Mesenchymal stem cell (in vitro differentiated cells and primary cell): ENCODE measurements at places on chromosomes 16 and 17.
A peak's percentile ranks its signal among the peaks of the same experiment; 100 is the strongest.

GRCh38 chr17:1096215-1096614 lies 83.6 kb downstream of the ABR start:
- DNase-seq: no peak

DNA sequence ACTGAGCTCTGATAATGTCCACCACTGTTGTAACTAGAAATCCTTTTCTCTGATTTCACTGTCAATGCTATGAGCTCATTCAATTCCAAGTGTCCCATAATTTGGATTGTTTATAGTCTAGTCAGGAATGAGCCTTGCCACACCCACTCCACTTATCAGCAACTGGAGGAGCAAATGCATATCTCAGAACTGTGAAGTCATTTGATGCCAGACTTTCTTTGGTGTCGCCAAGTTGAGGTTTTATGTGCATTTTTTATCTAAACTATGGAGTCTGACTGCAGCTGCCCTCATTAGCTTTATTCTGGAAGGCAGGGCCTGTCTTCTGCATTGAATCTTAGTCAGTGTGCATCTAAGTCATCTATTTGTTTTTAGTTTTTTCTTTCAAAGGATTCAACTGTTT lies 361.3 kb downstream of the PMP22 start:
- DNase-seq: peak; percentile 35

DNA sequence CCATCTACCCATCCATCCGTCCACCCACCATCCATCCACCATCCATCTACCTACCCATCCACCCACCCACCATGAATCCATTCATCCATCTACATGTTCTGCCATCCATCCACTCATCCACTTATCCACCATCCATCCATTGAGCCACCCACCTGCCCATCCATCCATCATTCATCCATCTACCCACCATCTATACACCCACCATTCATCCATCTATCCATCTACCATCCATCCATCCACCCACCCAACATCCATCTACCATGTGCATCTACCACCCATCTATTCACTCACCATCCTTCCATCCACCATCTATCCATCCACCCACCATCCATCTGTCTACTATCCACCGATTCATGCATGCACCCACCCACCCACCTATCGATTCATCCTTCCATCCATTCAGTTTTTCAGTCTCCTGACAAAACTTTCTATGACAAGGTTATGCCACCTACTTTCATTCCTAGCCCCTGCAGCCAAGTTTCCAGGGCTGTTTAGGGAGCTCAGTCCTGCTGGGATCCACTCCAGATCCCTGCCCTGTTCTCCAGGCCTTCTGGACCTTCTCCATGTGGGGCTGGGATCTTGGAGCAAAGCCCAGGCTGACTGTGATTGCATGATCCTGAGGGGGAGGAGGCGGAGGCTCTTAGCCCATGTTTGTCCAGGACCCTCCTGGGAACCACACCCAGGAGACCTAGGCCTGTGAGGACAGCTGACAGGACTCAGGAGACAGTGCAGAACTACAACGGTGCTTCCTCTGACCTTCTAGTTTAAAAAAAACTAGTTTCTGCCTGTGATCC lies 27.4 kb downstream of the BCO1 start:
- no peak for DNase-seq

DNA sequence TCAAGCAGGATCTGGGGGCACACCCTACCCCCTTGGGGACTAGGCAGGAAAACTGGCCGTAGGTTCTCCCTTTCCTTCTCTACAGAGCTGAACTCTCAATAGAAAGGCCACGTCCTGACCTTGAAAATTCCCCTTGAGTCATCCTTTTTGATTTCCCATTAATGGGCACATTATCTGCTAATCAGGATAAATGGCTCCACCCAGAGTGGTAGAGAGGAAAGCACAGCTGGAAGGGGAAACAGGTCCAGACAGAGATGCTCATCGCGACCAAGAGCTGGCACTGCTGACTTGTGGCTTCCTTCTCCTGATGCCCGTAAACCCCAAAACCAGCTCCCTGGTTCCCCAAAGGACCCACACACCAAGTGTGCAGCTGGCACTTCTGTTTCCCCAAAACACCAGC lies 206.5 kb upstream of the CDH5 start:
- peak; percentile 24 for DNase-seq

- peak; percentile 49 for DNase-seq
Observed at GRCh38 chr16:85098565-85098964, 13.7 kb downstream of the CIBAR2 start.

DNA sequence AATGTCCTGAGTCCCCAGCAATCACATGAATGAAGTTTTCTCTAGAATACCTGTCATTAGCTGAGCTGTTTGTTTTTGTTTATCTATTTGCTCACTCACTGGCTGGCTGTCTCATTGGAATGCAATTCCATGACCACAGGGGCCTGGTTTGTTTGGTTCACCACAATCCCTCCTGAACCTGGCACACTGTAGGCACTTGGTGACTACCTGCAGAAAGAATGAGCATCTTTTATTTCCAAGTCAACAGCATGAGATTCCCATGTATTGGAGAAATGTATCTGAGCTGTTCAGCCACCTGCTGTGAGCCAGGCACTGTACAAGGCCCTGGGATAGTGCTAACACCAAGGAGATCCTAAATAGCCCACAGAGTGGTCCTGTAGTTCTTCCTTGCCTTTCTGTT lies 345.1 kb downstream of the XYLT1 start:
- DNase-seq: no peak

DNA sequence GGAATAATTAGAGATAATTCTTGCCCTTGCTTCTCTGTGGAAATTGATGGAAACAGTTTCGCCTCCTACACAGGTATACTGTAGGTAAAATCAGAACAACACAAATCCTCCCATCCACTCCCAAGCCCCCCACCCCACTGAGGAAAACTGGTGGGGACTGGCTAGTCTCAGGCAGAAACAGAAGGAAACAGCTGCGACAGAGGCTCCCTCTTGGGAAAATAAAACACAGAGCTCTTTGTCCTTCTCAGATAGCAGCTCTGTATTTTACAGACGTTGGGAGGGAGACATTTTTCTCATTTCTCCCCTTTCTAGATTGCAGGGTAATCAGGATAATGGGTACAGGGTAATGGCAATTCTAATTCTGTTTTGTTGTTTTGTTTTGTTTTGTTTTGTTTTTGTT lies 1.1 kb downstream of the SLFN13 start:
- no peak for DNase-seq

DNA sequence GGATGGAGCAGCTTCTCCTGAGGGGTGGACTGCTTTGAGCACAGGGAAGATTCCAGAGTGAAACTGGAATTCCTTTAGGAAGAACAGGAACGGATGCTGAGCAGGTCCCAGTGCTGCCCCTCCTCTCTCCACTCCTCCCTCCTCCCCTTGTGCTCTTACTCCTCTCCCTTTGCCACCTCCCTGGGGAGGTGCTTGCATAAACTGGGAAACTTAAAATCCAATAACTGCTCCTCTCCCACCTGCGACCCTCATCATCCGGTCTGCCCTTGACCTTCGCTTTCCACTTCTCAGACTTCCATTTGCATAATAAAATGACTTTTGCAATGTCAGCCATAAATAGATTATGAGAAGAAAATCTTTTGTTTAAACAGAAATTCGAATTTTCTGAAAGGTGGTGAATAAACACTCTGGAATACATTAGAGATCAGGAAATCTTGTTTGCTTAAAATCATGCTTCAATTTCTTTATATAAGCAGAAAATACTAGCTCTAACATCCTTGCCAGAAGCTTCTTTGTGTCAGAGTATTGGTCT lies 23.7 kb downstream of the HSBP1 start:
- DNase-seq: no peak

DNA sequence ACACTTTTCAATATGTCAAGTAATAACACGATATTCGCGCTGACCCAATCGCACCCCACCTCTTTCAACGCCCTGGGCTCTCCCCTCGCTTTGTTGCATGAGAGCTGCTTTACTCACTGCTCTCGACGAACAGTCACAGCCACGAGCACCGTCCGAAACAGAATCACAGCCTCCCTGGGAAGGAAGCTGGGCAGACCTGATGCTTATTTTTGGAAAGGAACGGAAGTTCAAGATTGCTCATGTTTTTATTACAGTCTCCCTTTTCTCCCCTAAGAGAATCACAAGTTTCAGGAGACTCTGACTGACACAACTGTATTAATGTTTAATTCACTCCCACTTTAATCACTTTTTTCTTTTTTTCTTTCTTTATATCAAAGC lies 67.8 kb downstream of the ANKRD11 start:
- no peak for DNase-seq

- peak; percentile 37 for DNase-seq
Observed at GRCh38 chr16:278863-279366, 1.5 kb upstream of the ARHGDIG start.

DNA sequence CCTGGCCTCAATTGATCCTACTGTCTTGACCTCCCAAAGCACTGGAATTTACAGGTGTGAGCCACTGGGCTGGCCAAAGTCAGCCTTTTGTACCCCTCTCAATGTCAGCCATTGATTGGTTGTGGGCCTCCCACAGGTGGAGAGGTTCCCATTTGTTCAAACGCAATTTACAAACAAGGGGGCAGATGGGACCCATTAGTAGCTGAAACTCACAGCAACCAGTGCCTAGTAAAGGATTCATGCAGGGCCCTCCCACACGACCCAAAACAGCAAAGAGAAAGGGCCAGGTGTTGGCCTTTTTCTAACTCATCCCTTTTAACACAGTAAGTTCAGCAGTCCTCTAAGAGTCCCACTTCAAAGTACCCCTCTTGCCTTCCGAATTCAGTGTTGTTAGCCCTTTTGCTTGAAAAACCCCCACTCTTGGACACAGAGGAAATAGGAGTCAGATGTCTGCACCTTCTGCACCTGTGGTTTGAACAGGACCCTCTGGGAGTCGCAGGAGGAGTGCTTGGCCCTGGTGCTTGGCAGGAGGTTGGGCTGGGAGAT lies 89.2 kb downstream of the PITPNC1 start:
- no peak for DNase-seq

GRCh38 chr16:20948444-20948843 lies 47.9 kb downstream of the LYRM1 start:
- no peak for DNase-seq

- DNase-seq: no peak
Observed at GRCh38 chr17:37187262-37187661, 188.5 kb upstream of the C17orf78 start.

- no peak for DNase-seq
Observed at GRCh38 chr16:67708368-67708771, 10.7 kb downstream of the GFOD2 start.

GRCh38 chr17:49990331-49990730 lies 4.7 kb downstream of the DLX3 start:
- DNase-seq: no peak

GRCh38 chr17:50461550-50462132 lies 7.0 kb downstream of the CHAD start:
- no peak for DNase-seq

DNA sequence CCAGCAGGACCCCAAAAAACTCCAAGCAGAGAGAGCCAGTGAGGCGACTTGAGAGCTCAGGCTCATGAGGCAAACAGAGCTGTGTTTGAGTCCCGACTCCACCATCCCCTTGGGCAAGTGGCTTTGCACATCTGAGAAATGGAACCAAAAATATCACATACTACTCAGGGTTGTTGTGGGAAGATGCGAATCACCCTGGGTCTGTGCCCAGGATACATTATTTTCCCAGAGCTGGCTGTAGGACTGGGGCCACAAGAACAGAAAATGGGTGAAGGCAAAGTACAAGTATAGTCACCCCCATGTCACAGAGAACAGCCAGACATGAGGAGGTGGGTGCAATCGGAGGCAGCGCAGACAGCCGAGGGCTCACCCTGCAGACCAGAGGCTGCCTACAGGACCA lies 127.3 kb downstream of the GAS7 start:
- DNase-seq: no peak

- DNase-seq: no peak
Observed at GRCh38 chr16:69084289-69084688, 21.2 kb upstream of the HAS3 start.

DNA sequence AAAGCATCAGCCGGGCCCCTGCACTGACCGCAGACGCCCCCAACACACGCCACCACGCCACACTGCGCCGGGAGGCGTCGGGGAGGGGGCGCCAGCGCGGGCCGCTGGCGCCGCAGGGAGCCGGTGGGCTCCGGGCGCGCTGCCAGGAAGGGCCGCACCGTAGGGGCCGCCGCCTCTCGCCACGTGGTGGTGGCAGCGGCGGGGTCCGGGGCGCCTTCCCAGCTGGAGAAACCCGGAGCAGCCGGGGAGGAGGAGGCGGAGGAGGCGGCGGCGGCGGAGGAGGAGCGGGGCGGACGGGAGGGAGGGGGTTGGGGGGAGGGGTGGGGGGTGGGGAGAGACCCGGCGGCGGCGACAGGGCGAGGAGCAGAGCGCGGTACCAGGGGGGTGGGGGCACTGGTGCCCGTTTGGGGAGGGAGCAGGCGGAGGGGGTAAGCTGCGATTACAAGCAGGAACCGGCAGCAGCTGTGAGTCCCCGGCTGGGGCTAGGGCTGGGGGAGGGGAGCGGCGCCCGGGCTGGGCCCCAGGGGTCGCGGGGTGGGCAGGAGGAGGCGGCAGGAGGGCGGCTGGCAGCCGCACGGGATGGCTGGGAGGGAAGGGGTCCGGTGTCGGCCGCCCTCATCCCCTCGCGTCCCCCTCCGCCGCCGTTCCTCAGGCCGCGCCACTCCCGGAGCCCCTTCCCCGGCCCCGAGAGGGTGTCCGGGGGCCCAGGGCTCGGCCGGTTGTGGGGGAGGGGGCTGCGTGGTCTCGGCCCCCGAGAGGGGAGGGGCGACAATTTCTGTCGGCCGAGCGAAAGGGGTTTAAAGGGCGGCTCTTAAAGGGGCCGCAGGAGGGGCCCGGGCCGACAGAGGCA lies at the start of gene TBKBP1:
Gene TBKBP1 (plus strand): TSS at position 431 of the 850 bp plus-strand sequence. CDS start 1,952 bp downstream, outside the sequence.
- DNase-seq: peak; percentile 73

GRCh38 chr16:4058386-4058785 lies 57.9 kb downstream of the ADCY9 start:
- no peak for DNase-seq

DNA sequence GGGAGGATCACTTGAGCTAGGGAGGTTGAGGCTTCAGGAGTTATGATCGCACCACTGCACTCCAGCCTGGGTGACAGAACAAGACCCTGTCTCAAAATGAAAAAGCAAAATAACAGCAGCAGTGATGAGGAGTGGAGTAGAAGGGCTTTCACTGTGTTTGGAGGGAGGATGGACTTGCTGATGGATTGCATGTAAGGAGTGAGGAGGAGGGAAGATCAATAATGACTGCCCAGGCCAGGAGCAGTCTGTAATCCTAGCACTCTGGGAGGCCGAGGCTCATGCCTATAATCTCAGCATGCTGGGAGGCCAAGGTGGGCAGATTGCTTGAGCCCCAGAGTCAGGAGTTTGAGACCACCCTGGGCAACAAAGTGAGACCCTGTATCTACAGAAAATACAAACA lies 14.8 kb upstream of the CNEP1R1 start:
- DNase-seq: no peak

- no peak for DNase-seq
Observed at GRCh38 chr16:58464047-58464915, 35.7 kb upstream of the NDRG4 start.

- DNase-seq: peak; percentile 83
Observed at GRCh38 chr16:86925067-86925791, 346.9 kb downstream of the FOXL1 start.
